ENCODE measurements at places on chromosomes 7 and 10.

DNA sequence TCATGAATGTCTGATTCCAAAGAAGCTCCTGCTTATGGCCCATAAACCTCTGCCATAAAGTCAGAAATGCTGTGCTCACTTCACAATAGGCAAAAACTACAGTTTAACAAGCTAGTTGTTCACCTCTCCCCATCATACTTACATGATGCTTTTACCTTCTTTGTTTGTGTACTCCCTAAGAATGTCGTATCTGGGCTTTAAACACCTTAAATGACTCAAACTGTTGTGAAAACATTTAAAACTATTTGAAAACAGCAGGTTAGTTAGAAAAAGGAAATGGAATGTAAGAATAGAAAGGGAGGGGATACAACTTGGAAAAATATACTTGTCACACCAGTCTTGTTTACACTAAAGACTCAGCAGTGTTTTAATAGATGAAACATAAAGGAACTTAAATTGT is 128.2 kb upstream of the AGR3 start:
- DNase-seq = no peak

- no peak for DNase-seq
These were observed 2.1 kb downstream of the KIF5B start for GRCh38 chr10:32054094-32054493.

DNA sequence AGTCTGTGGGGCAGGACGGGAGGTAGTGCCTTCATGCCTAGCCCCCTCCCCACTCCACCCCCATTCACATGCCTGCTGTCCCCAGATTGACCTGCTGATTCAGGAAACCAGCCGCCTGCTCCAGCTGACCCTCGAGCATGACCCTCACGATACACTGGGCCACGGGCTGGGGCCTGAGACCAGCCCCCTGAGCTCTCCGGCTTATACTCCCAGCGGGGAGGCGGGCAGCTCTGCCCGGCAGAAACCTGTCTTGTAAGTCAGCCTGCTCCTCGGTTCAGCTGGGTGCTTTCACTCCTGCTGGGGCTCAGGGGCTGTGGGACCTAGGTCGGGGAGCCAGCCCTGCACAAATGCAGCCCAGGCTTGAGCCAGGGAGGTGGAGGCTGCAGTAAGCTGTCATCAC is 22.4 kb downstream of the LIMK1 start:
- DNase-seq = no peak

GRCh38 chr7:91850455-91850854 is 30.0 kb downstream of the MTERF1 start:
- no peak for DNase-seq

DNA sequence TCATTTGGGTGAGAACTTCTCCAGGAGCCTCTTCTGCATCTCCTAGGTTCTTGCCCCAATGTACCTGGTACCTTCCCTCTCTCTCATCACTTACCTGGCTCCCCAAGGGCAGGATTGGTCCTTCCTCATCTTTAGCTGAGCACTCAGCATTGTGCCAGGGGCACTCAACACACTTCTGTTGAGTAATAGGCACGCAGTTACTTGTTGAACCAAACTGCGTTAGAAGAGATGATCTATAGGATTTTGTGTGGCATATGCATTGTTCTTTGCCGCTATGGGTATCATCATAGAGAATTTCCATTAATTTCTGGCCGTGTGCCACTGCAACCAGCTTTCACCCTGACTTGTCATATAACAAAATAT is 16.4 kb downstream of the TBXAS1 start:
- DNase-seq = no peak

- no peak for DNase-seq
These were observed 130.7 kb upstream of the CELF2 start for GRCh38 chr10:10886861-10887531.

- DNase-seq = no peak
These were observed 54.6 kb downstream of the SLIT1 start for GRCh38 chr10:97131181-97131628.

- peak; percentile 78 for DNase-seq
These were observed 717 bp downstream of the CNPY4 start for GRCh38 chr7:100119970-100120732.

DNA sequence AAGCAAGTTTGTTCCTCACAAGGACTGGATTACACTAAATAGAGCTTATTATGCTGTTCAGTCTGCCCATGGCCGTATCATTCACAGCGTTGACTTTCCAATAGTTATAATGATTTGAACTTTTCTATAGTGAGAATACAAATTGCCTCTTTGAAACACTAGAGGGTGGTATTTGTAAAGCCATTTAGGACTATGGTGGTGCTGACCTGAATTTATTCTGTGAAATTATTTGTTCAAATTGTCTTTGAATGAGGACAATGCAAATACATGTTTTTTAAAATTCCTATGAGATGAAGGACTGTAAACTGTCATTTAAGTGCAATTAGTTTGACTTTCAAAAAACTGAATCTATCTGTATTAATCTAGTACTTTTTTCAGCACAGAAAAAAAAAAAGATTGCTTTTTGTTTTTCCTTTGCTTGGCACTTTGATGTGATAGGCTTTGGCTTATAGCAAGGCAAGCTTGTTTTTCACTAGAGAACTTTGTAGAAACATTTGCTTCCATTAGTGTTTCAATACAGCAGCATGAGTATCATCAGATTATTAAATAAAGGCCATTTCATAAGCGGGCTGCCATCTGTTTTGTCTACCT is 122.7 kb upstream of the TMEM229A start:
- DNase-seq = no peak

GRCh38 chr10:115951242-115951641 is 321.8 kb downstream of the GFRA1 start:
- no peak for DNase-seq

DNA sequence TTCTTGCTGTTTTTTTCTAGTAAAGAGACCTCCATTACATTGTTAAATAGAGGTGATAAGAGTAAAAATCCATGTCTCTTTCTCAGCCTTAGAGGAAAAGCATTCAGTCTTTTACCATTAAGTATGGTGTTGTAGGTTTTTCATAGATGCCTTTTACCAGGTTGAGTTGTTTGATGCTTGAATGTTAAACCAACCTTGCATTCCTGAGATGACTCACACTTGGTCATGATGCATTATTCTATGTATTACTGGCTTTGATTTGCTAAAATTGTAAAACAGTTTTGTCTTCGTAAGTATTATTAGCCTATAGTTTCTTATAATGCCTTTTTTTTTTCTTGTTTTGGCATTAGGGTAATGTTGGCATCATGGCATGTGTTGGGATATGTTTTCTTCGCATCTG is 90.0 kb downstream of the ANKRD61 start:
- no peak for DNase-seq

GRCh38 chr7:4748231-4748681 is 27.2 kb upstream of the AP5Z1 start:
- DNase-seq = no peak
